ENCODE measurements at places on chromosomes 16 and 17.

DNA sequence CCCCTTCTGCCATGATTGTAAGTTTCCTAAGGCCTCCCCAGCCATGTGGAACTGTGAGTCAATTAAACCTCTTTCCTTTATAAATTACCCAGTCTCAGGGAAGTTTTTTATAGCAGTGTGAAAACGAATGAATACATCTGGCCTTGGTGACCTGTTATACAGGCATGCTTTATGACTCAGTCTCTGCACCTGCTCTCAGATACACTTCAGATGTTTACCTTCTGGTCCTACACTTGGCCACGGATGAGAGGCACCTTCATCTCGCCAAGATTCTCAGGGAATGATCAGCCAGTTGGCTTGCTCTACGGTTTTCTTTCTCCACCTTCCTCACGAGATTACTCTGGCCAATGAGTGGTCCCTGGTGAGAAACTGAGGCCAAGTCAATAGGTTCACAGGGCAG, 304.7 kb downstream of the CA10 start:
- DNase-seq, result no peak

DNA sequence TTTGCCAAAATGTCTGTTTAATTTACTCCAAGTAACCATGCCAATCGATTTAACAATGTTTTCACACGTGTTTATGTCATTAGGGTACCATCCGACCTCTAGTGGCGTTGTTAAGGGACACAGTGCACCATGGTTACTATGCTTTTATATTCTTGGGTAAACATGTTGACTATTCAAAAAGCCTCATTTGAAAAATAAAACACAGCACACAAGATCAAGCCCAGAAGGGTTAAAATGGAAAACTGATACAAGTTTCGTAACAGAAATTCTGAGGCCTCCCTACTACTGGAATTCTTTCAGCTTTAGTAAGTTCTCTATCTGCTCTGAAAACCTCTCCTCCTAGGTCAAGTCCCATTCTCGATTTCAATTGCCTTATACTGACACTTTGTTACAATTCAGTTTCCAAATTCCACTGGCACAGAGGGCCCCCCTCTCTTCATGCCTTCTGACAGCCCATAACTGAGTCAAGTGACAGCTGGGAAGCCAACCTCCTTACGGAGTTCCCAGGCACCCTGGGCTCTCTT, 2.1 kb downstream of the CFAP20 start:
- no peak for DNase-seq

GRCh38 chr17:14760212-14760611, 459.3 kb downstream of the HS3ST3B1 start:
- DNase-seq, result no peak

DNA sequence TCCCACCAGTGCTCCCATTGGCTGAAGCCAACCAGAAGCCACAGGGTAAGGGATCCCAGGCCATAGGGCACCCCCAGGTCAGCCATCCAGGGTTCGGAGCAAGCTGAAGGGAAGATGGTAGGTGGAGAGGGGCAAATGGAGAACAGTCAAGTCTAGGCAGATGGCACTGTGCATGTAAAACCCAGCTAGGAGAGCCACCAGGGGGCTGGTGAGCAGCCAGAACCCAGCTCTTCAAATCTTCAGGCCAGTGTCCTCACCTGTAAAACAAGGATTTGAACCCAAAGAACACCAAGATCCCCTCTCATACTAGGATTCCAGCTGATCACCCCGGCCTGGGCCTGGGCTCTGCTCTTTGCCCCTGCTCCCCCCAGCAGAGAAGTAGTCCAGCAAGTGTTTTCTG, 43.5 kb downstream of the GINS3 start:
- DNase-seq, result no peak

DNA sequence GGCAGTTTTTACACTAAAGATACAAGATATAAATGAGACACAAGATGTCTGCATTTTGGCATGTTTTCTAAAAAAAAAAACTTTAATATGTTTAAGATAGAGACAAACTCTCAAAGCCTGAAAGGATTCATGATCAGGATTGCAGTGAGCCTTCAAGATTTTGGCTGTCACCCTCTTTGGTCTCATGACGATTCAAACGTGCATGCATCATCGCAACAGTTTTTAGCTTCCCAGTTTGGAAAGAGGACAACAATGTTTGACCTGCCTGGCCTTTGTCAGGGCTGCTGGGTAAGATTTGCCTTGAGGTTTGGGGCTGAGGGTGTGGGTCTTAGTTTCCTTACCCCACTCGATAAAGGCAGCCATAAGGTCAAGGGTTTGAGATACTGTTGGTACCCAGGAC, 134.1 kb downstream of the RGS9 start:
- DNase-seq, result no peak

GRCh38 chr17:30600060-30600829, 123.0 kb downstream of the GOSR1 start:
- DNase-seq, result no peak

DNA sequence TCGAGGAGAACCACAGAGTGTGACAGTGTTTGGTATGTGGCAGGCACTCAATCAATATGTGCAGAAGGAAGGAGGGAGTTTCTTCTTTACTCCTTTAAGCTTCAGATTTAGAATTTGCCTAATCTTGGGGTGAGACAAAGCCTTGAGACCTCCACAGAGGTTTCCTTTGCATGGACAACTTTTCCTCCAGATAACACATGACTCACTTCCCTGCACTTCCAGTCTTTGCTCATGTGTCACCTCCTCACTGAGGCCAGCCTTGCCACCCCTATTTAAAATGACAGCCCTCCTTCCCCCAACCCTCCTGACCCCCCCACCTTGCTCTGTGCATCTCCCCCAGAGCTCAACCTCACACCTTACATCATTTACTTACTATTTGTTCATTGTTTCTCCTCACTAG, 17.4 kb upstream of the NOS2 start:
- no peak for DNase-seq

DNA sequence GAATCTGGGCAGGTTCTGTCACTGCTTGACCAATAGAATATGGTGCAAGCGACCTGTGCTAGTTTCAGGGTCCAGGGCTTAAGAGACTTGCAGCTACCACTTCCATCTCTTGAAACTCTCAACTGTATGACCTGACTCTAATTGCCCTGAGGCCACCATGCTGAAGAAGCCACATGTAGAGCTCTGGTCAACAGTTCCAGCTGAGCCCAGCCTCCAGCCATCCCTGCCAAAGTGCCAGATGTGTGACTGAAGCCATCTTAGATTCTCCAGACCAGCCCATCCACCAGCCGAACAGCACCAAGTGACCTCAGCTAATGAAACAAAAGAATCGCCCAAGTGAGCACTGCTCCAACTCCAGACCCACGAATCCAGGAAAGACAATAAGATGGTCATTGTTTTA, 3.4 kb upstream of the MT2A start:
- no peak for DNase-seq

DNA sequence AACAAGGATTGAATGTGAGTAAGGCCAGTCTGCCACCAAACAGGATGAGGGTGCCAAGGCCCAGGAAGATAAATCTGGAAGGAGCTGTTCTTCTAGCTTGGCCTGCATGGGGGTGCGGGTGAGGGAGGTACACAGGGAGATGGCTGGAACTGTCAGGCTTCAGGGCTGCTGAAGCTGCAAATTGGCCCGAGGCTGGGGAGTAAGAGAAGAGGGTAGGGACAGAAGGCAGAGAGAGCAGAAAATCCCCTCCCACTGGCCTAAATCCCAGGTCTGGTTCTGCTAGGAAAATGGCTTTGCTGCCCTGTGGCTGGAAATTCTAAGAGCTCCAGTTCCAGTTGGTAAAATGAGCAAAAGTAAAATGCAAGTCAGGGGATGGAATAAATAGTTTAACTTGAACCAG, 87.9 kb downstream of the CCDC182 start:
- no peak for DNase-seq

DNA sequence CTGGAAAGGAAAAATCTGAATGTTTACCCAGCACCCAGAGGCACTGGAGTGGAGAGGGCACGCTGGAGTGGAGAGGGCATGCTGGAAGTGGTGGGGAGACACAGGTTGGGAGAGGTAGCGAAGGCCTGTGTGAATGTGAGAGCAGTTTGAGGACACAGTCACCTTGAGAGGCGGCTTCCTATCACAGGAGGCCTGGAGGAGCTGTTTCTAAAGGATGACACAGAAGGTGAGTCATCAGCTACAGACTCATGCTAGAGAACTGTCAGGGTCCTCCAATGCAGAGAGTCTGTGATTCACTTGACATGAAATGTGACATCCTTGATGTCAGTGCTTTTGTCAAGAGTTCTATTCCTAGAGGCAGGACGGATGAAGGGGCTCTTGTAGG, 13.8 kb downstream of the CTRL start:
- DNase-seq, result peak; percentile 44

DNA sequence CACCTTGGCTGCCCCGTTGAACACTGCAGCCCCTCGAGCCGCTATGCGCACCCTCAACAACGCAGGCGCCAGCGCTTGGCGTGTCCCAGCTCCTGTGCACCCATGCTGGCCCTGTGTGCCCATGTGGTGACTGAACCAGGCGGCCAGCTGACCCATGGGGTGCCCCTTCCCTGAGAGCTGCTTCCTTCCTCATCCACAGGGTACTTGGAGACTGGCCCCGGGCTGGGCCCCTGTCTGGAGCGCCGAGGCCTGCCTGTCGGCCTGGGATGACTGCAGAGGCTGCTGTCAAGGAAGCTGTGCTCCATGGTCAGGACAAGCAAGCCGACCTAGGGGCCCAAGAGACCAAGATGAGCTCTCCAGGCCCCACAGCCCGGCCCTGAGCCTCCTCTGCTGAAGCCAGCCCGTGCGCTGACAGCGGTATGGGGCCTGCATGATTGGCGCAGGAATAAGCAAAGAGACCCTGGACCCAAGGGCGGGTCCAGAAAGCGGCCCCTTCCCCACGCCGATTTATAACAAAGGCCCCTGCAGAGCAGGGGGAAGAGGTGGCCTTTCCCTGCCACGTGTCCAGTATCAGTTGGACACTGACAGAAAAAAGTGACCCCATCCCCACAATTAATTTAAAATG, 21.6 kb upstream of the BAHCC1 start:
- DNase-seq, result no peak

DNA sequence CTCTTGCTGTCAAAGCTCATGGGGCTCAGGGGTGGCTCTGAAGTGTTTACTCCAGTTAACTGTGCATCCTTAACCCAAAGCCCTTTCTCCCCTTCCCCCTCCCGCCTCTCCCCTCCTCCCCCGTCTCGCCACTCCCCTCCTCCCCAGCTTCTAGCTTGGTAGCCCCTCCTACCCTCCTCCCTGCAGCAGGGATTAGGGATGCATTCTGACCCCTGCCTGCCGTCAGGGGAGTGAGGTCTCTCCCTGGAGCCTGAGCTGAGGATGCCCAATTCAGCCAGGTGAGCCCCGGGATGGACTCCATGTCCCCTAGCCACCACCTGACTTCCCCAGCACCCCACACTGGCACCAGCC, 1.6 kb downstream of the HS3ST6 start:
- DNase-seq, result no peak

DNA sequence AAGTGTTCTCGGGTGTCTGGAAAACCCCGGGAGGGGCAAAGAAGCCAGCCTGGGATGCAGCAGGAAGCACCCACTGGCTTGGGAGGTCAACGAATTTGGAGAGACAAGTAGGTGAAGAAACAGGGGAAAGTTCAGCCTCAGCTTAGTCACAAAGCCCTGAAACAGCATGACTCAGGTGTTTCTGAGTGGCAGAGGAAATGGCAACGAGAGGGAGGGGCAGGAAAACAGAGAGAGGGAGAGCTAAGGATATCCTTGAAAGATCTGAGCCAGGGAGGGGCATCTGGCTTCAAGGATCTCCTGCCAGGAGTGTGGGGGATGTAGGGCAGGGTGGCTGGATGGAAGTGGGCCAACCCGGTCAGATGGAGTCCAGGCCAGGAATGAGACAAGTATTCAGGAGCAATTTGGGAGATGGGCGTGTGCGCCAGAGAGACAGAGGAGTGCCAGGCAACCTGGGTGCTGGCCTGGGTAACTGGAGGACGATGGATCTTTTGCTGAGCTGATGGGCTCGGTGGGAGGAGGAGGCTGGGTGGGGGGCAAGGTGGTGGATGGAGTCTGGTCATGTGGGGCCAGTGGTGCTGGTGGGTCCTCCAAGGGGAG, 27.2 kb downstream of the ABCC3 start:
- DNase-seq, result peak; percentile 52

All from AG04449 (cell line).